ENCODE measurements at places on chromosomes 5 and 9.
A peak's percentile ranks its signal among the peaks of the same experiment; 100 is the strongest.

GRCh38 chr9:35923927-35924763 is 14.9 kb downstream of the SPAAR start:
- no peak for DNase-seq

GRCh38 chr9:83406921-83407320 is 131.3 kb downstream of the FRMD3 start:
- no peak for DNase-seq

GRCh38 chr5:57486027-57486602 is 3.5 kb upstream of the ACTBL2 start:
- DNase-seq: no peak

DNA sequence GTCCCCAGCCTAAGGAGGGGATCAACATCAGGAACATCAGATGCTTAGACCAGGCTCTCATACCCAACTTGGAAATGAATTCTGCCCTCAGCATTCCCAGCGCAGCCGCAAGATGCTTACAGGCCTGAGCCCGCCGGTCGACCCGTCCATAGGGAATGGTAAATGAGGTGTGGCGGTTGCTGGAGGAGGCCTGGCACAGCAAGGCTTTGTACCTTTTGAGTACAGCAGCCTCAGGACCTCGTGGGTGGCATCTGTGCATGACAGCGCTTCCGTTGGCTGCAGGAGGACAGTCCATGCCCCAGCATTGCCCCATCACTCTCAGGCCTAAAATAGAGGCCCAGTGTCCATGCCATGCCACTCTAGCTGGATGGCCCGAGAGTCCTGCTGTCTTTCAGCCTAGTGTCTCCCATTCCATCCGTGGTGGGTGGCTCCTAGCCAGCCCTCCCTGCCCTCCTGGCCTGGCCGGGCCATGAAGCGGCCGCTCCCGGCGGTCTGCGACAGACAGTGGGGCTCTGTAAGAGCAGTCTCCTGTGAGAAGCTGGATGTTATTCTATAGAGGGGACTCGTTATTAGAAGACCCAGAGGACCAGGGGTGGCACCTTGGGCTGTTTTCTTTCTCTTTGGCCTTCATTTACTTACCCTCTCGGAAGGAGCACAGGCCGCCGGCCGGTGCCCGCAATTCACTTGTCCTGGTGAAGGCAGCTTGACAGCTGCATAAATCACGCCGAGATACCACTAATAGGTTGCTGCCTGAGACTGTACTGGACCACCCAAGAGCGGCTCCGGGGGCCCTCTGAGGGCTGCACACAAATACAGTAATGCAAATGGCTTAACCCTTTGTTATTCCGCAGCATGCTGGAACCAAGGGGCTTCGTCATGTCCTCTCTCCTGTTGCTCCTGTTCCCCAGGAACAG is 223.5 kb upstream of the TUT7 start:
- no peak for DNase-seq

- no peak for DNase-seq
These were observed 379.4 kb downstream of the SEMA5A start for GRCh38 chr5:9166202-9167112.

DNA sequence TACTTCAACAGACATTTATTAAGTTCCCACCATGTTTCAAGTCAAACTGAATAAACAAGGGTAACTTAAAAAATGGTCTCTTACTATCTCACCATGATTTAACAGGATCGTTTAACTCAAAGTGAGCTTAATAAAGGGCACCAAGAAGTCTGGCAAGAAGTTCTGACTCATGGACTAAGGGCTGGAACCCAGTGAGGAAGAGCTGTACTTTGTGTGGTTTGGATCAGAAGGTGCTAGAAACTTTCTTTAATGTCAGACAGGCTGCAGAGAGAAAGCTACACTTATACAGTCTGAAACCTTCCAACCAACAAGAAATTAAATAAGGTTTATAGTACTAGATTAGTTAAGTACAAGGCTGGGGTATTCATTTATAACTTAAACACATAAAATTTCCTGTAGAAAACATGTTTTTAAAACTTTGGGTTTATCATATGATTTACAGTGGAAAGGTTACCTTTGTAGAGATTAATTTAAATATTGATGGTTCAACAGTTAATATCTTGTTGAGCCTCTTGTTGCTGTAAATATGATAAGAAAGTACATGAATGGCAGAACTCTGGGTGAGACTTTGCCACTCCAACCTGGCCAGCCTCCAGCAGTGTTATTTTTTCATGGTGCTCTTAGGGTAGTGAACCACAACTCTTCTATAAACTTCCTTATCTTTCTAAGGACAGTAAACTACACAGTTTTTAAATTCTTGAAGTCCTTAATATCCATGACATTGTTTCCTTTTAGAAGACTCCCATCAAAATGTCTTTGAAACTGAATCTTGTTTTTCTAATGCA is 162.8 kb downstream of the MAN2A1 start:
- peak; percentile 19 for DNase-seq

DNA sequence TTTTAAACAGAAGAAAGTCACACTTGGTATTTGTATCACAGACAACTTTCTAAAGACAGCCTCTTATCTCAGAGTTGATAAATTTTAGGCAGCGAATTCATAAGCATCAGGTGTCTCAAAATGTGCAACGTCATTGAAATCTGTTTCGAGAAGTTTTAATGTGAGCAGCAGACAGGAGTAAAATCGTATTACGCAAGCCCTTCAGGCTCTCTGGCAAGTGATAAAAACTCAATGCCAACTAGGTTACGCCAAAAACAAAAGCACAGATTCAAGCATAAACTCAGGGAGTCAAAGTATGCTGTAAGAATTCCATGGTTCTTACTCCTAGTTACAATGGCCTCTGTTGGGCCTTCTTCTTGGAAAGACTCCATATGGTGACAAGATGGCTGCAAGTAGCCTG is 244.7 kb downstream of the SEMA5A start:
- no peak for DNase-seq

DNA sequence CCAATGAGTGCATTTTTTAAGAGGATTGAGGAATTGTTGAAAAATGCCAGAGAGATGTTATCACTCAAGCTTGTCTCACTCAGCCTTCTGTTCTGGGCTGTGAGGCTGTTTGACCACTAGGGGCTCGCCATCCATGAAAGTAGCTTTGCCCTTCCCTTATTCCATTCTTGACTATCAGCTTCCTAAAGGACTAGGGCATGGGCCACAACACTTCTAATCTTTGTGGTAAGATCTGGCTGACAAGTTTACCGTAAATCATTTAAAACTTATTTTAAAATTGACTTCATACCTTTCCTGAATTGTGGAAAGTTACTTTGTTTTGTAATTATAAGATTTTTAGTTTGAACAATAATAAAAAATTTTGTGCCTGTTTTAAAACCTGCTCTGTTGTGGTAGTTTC is 49.5 kb downstream of the TJP2 start:
- no peak for DNase-seq

DNA sequence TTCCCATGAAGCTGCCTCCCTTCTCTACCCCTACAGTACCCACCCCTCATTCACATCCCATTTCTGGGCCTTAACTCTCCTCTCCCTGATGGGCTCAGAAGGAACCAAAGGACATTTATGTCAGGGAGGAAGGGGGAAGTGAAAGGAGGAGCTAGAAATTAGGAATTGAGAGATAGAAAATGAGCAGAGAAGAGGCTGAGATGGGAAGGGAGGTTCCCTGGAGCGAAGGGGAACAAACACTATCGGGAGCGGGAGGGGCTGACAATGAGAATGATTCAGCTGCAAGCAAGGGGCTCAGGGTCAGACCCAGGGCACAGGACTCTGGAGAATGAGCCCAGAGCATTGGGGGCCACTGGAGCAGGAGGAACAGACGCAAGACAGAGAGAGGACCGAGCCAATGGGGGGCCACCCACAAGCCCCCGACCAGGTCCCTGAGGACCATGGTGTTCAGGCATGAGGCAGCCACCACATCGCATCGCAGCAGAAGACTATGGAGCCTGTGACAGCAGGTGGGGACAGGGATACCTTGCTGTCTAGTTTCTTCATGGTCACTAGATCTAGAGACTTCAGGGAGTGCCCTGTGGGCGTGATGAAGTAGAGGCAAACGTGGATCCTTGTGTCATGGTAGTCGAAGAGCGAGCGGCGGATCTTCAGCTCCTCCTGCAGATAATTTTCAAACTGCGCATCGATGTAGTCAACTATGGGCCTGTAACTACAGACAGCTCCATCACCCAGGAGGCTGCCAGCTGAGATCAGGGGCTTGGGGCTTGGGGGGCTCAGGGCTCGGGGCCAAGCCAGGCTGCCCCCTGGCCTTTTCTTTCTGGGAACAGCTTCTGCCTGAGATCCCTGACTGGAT is 13.6 kb downstream of the SEPTIN8 start:
- no peak for DNase-seq

GRCh38 chr9:71685394-71685793 is 82.9 kb downstream of the CEMIP2 start:
- DNase-seq: peak; percentile 67

- DNase-seq: no peak
These were observed 564 bp upstream of the CCNH start for GRCh38 chr5:87413343-87413645.

GRCh38 chr9:34185778-34186551 is 7.1 kb downstream of the UBAP1 start:
- DNase-seq: peak; percentile 55

DNA sequence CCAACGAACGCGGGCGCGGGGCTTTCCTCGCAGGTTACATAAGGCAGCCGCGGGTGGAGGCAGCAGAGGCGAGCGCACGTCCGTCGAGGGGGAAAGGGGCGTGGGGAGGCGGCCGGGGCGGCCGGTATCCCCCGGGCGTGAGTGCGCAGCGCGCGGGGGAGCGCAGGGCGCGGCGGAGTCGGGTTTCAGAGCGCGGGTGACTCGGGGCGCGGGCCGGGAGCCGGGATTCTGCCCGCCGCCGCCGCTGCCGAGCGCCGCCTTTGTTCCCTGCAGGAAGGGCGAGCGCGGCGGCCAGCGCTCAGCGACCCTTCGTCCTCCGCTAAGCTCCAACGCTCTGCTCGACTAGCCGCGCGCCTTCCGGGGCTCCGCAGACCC is at the start of gene COL15A1:
TSS of gene COL15A1 (plus strand) at position 226 of the 375 bp plus-strand sequence. CDS start 155 bp downstream, outside the sequence.
- no peak for DNase-seq

DNA sequence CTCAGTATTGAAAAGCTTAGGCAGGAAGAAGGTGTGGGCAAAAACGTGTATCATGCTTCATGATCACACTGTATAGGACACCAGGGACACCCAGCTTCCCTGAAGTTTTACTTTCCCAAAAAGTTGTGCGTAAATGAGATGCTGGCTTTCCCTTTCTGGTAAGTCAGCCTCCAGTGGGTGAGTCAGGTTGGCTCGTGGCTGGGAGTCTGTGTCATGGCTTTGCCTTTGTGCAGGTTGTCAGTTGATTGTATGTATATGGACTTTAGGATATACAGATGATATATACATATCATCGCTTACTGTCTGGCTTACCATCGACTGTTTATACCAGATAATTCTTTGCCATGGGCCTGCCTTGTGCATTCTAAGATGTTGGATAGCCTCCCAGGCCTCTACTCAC is 34.2 kb downstream of the ADRB2 start:
- DNase-seq: no peak

DNA sequence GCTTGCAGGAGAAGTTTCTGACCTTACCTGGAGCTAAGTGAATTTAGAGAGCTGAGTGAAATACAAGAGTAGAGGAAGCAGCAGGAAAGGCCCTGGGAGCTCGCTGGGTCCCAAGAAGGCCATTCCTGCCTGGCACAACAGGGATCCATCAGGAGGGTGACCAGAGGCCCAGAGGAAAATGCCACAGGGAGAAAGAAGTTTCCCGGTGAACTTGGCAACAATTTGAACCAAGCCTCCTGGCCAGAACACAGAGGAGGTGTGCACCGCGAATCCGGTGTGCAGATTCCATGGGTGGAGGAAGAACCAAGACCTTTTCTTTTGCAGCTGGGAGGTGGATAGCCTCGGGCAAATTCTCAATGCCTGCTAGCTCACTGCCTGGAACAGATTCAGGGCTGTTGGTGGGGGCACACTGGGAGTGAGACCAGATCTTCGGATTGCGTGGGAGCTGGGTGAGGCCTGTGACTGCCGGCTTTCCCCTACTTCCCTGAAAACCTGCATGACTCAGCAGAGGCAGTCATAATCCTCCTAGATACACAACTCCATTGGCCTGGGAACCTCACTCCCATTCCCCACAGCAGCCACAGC is 1850.9 kb upstream of the NUDT12 start:
- DNase-seq: no peak

GRCh38 chr5:137389042-137389441 is 110.1 kb downstream of the SPOCK1 start:
- no peak for DNase-seq

DNA sequence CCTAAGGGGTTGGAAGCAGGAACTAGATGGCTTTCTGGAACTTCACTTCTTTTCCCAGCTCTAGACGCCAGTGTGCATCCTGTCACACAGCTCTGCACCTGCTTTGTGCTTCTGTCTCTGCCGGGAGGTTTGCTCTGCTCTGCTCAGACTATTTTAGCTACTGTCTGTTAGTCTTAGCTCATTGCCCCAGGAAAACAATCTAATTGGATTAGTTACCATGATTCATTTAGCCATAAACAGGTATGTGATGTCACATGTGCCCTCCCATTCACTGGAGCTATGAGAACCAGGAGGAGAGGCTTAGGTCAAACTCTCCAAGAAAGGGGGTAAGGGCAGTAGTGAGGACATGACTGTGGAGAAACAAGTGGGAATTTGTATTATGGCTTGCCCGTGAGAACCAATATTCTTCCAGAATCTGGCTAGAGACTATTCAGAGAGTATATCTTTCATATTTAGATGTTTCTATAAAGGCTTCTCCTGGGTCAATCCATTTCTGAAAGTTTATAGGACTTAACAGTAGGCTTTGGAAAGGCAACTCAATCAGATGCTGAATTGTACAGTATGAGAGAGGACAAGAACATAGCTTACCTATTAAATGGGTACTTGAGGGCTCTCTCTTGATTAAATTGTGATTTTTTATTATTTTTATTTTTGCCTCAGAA is 22.4 kb upstream of the NREP start:
- DNase-seq: no peak

DNA sequence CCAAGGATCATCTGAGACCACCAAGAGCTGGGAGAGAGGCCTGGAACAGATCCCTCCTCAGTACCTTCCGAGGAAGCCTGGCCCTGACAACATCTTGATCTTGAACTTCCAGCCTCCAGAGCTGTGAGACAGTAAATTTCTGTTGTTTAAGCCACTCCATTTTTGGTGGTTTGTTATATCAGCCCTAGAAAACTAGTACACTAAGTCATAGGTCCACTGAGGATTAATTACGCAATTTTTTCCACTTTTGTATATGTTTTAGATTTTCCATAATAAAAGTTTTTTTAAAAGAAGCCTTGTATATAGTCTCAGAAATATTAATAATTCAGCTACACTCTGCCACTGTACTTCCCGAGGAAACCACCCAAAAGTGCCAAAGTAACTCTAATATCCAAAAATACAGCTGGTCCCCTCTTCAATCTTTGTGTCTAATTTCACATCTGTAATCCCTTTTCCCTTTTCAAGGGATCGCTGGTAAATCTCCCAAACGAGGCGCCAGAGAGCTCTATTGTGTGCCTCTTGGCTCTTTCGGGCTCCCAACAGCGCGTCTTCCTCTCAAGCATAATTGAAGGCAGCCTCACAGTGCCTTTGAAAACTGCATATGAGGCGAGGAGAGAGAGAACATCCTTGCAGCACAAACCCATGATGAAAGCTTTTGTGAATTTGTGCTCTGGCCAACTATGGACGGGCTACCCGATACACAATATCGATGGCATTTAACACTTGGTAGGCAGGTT is 32.7 kb downstream of the PRUNE2 start:
- no peak for DNase-seq
